ENCODE measurements at places on chromosomes 1 and 21.

GRCh38 chr1:51768971-51769588 lies 109.4 kb downstream of the NRDC start:
- DNase-seq: peak; percentile 74

- no peak for DNase-seq
Measured at GRCh38 chr1:93961906-93962305, 52.7 kb upstream of the GCLM start.

GRCh38 chr1:29171089-29171488 lies 10.6 kb downstream of the SRSF4 start:
- no peak for DNase-seq

GRCh38 chr1:37945251-37945650 lies 1.6 kb downstream of the INPP5B start:
- DNase-seq: no peak

DNA sequence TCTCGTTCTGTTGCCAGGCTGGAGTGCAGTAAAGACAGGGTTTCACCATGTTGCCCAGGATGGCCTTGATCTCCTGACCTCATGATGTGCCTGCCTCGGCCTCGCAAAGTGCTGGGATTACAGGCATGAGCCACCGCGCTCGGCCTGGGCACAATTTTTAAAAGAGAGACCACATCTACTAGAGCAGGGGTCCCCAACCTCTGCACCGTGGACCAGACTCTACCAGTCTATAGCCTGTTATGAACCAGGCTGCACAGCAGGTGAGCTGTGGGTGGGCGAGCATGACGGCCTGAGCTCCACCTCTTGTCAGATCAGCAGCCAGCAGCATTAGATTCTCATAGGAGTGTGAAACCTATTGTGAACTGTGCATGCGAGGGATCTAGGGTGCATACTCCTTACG lies 20.8 kb downstream of the TNNT2 start:
- no peak for DNase-seq

DNA sequence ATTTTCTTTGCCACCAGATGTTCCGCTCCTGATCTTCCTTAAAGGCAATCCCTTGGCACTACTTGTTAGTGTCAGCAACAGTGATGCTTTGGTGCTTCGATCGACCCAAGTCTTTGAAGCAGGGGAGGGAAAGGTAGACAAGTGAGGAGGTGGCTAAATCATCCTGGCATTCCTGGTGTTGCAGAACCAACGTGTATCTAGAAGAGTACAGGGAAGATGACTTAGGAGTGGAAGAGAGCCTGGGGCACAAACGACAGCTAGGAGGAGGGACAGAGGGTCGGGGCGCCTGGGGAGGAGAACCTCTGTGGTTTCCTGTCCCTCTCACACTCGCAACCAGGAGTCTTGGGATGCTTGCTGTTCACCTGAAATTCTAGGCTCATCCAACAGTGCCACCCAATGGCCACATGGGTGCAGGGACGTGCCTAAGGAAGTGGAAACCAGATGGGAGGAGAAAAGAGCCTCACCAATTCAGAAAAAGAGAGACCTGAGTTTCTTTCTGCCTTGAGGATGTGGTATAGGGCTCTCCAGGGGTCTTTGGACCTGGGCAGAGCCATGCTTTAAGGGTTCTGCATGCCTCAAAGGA lies 9.5 kb upstream of the KCNA2 start:
- peak; percentile 66 for DNase-seq

GRCh38 chr1:239282411-239282810 lies 104.0 kb upstream of the CHRM3 start:
- DNase-seq: no peak

DNA sequence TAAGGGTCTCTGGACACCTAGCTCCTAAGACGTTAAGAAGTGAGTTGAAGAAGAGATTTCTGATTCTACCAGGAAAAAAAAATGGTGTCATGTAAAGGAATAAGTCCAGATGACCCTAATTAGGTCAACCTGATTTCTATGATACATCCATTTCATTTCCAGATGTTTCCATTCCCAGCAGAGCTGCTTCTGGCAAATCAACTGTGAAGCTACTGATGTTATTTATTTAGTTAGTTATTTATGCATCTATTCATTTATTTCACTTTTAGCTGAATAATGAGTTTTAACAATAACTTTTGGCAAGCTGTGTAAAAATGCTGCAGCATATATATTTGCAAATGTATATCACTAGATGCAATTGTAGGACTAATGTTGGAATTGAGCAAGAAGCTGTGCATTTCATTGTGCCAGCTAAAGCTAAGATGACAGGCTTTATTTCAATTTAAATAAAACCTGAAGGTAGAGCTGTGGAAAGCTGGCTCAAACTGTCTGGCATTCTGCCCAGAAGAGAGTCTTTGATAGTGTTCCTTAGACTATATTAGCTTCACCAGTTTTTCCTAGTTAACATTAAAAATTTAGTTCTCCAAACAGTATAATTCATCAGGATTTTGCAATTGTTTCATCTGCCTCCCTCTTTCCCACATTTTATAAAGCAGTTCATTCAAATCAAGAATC lies 1164.4 kb upstream of the ADGRL4 start:
- DNase-seq: no peak

- no peak for DNase-seq
Measured at GRCh38 chr1:172001288-172001687, 160.0 kb downstream of the DNM3 start.

DNA sequence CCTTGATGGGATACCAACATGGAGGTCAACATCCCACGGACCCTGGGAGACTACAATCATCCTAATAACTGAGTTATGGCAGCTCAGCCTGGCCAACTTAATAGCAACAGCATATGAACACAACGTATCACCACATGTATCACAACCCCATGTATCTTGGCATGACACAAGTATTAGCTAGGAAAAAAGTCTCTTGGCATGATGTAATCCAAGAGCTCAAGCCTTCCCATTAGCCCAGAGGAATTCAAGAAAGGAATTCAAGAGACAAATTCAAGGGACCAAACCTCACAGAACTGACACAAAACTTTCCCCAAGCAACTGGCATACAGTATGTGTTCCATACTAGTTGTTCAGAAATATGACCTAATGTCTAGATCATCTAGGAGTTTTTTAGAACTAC lies 100.9 kb upstream of the HMGB4 start:
- DNase-seq: no peak

- DNase-seq: no peak
Measured at GRCh38 chr21:25625036-25625435, 14.0 kb upstream of the JAM2 start.

GRCh38 chr1:10662824-10663677 lies 133.4 kb downstream of the CASZ1 start:
- DNase-seq: peak; percentile 31

DNA sequence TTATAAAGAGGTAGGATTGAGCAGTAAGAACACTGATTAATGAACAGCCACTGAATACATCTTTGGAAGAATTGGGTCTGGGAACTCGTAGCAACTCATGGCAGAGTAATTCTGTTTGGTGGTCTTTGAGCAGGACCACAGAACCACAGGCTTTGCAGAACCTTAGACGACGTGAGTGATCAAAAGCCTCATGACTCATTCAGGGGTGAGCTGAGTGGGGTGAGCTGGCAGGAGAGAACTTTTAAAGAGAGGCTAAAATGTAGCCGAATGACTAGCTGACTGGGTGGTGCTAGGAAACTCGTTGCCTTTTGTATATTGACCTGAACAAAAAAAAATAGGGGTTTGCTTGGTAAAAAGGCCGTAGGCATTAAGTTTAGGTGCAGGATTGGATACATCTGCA lies 313.8 kb downstream of the TGFB2 start:
- no peak for DNase-seq

DNA sequence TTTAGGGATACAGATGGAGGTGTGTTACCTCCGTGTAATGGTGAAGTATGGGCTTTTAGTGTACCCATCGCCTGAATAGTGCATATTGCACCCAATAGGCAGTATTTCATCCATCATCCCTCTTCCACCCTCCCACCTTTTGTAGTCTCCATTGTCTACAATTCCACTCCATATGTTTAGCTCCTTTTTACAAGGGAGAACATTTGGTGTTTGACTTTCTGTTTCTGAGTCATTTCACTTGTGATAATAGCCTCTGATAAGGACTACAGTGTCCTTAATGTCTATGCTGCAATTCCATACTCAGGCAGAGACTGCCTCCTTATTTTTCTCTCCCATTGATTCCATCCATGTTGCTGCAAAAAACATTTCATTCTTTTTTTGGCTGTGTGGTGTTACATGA lies 48.7 kb downstream of the OVGP1 start:
- no peak for DNase-seq

DNA sequence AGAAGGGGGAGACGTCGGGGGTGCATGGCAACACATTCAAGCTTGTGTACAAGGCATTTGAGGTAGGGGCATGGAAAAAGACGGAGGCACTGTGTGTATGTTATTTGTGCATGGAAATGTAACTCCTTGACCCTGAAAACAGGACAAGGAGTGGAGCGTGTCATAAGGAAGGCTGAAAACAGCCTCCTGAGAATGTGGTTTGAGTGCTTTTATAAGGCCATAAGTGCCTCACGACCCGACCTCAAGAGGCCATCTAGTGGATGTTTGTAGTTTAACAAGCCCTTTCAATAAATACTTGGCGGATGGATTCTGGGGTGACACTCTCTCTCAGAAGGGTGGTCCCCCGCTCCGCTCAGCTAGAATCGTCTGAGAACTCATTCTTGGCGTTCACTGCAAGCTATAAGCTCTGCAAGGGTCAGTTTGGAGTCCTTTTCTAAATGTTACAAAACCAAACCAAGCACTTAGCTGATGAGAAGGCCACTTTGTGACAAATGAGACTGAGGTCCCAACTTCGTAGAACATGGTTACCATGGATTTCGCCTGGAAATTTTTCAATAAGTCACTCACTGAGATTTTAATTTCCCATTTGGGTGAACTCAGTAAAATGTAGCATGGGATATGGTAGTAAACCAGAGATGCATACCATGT lies 38.8 kb upstream of the CLCA4 start:
- DNase-seq: peak; percentile 54

DNA sequence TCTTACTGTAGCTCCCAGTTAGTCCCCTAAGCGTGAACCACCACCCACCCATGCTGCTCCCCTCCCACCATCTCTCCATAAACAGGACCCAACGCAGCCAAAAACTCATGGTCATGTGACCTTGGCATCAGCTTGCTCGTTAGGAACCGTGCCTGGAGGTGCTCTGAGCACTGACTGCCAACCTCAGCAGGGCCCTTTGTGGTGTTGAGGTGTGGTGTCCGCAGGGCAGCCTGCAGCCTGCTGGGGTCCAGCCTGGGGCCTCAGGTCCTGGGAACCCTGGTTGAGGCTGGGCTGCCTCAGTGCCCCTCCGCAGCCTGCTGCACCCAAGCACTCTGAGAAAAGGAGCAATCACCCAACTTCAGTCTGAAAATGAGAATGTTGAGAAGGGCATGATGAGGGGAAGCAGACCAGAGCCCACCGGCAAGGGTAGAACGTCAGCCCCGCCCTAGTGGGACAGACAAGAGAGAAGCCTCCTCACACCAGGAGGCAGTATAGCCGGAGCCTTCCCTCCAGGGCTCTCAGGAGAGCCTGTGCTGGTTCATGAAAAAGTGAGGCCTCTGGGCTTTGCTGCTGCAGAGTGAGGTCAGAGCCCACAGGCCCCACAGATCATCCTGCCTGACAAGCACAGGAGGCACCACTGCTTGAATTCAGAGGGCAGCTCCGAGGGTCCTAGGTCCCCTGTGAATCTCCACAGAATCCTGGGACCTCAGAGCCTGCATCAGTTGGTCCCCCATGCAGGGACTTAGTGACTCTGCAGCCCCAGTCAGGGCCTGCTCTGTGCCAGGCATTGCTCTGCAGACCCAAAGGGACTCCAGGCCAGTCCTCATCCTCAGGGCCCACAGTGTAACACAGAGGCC lies 4.9 kb upstream of the COL6A2 start:
- DNase-seq: no peak

- DNase-seq: no peak
Measured at GRCh38 chr1:111227434-111227833, at the start of gene CHI3L2. CHI3L2 (plus strand) TSS chr1:111227713; CDS start chr1:111227730, 17 bp downstream.

DNA sequence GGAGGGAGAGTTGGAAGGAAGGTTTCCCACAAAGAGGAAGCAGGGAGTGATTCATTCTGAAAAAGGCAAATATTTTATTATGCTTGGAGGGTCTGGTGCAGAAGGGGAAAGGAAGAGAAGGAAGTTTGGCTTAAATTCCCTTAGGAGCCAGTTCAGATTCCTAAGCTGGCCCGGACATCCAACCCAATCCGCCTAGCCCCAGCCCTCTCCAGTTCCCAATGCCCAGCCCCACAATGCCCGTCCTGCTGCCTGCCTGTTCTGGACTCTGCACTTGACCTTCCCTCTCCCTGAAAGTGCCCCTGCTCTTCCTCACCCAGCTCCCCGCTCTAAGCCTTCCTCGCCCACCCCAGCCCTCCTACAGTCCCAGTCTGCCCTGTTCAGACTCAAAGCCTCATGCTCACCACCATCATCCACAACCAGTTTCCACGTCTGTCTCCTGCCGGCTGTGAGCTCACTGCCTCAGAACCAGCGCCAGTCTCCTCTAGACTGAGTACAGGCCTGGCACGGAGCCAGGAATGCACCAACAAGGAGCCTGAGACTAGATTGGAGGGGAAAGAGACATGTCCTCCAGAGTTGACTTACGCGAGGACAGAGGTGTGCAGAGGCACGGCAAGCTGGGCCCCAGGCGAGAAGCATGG lies 18.9 kb downstream of the CAPN2 start:
- DNase-seq: no peak

DNA sequence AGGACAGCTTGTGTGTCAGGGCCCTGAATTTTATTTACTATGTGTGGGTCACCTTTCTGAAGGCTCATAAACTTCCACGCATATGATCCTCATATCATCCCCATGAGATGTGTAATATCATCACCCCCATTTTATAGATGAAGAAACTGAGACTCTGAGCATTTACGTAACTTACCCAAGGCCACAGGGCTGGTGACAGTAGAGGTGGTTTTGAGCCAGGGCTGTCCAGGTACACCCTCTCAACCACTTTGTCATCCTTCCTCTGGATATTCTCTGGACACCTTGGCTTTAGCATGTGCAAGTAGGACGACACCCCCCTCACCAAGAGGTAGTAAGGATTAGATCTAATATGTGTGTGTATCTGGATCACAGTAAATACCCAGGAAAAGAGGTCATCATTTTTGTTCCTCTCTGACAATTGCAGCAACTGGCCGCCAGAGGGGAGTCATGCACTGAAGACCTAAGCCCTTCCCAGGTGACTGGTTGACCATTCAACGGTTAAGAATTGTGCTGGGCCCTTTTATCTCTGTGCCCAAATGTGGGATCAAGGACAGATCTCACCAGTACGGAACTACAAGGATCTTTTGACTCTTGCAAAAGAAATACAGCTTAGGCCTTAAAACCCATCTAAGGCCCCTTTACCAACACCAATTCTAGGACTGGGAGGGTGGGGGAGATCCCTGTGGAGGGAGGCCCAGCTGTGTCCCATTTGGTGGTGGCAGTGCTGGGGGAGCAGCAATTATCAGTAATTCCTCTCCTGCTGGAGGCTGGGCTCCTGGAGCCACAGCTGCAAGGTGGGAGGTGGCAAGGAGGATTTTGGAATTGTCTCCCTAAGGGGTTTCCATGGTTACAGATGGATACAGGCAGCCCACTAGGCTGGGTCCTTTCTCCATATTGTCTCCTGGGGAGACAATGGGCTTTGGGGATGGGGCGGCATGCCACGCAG lies 13.7 kb upstream of the E2F2 start:
- DNase-seq: peak; percentile 88

- no peak for DNase-seq
Measured at GRCh38 chr1:193730017-193730416, 543.6 kb upstream of the B3GALT2 start.

Measured in NAMALWA (cell line).